ENCODE measurements at places on chromosomes 5 and 9.

- DNase-seq, result no peak
These were observed 696 bp downstream of the CCL28 start for GRCh38 chr5:43411495-43411894.

DNA sequence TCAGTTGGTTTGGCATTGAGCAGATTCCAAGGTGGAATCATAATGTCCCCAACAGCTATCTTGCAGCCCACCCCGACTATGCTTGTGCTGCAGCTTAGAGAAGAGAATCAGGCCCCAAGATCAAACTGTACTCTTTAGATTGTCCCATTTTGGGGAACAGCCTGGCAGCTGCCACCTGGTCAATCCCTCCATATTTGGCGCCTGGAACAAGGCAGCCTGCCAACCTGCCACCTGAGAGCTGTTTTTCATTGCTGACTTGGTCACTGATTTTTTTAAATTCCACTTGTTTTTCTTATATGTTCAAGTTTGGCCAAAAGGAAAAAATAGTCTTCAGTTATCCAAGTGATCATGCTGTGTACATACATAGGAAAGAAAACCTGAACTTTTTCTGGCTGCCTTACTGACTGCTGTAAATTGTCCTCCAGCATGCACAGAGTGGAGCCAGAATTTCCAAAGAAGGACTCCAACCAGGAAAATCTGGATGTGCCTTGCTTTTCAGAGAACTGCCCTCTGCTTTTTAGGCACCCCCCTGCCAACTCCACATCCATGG is 504.2 kb downstream of the ENC1 start:
- DNase-seq, result no peak

DNA sequence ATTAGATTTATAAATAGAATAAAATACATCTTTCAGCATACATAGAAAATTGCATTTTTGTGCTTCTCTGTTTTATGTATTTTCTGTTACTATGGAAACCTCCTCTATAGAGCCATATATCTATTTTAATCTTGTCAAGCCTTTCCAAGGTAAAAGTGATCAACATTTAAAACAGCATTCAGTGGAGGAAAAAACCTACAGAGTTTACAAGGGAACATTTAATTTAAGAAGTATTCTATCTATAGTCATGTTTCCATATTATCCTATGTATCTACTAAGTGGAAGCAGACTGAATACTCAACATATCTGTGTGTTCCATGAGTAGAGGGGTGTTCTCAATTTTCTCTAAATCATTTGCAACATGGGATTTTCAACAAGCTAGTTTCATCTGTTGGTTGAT is 791.4 kb downstream of the CDH18 start:
- no peak for DNase-seq

DNA sequence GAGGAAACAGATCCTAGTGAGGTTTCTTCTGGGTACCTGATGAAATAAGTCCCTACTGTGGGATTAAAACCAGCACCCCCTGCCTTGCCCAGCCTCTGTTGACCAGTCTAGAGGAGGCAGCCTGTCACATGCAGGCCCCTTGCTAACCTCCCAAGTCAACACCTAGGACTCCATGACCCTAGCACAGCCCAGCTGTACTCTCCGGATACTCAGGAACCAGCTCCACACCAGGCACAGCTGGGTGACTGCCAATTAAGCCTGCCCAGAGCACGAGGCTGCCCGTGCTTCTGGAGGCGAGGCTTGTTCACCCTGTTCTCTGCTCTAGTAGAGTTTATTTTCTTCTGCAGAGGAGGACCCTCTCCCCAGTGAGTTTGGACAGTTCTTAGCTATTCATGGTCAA is 92.5 kb downstream of the SNX24 start:
- no peak for DNase-seq

DNA sequence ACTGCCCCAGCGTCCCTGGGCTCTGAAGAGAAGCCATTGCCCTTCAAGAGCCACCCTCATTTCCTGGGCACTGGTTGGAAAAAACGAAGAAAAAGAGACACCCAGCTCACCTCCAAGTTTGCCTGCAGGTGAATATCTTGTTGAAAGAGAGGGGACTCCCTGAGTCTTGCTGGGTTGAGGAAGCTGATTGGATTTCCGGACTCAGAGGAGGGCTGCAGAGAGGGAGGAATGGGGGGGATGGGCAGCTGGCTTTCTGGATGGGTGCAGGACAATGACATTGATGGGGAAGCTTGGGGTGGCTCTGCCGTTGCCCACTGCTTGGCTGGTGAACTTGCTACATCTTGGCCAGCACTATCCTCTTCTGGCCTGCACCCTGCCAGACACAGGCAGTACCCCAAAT is 31.0 kb upstream of the IER5L start:
- no peak for DNase-seq

DNA sequence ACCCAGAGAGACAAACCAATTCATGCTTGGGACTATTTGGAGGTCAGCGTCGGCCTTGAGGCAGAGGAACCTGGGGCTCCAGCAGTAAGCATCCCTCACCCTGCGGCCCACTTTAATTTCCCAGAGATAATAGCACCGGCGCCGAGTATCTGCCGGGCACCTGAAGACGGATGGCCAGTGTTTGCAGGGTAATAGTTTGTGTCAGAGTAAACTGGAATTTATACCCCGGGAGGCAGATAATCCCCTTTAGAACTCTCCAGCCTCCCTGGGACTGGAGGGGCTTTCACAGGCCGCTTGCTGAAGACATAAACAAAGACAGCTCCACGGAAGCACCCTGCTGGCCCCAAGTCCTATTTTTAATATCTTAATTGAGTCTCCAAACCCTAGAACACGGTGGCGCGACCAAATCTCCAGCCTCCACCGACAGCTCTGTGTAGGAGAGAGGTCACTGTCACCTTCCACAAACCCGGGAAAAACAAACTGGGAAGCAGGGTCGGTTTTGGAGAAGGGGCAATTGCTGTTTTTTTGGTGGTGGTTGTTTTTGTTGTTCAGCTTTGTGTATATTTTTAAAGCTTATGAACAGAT is 17.4 kb upstream of the FCN1 start:
- DNase-seq, result no peak

DNA sequence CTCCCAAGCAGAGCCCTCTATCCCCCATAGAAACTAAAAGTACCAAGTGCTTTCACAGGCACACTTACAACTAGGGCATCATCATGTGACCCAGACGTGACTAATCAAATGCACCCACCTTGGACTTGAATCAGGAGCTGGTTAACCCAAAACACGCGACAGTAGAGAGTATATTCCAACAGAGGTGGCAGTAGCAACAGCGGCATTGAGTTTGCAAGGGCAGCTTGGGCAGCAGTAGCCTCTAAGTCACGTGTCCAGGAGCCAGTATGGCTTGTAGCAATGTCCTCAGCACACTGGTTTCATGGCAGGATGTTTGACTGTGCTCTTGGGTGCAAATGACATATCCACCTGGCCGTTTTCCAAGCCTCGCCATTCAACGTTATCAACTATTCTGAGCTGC is 73.4 kb upstream of the DNAH5 start:
- DNase-seq, result no peak

GRCh38 chr5:61970218-61970617 is 335.8 kb upstream of the KIF2A start:
- no peak for DNase-seq

- no peak for DNase-seq
These were observed 39.2 kb downstream of the SHC3 start for GRCh38 chr9:89139455-89139854.

GRCh38 chr9:120397453-120397852 is 182.5 kb downstream of the CDK5RAP2 start:
- no peak for DNase-seq

DNA sequence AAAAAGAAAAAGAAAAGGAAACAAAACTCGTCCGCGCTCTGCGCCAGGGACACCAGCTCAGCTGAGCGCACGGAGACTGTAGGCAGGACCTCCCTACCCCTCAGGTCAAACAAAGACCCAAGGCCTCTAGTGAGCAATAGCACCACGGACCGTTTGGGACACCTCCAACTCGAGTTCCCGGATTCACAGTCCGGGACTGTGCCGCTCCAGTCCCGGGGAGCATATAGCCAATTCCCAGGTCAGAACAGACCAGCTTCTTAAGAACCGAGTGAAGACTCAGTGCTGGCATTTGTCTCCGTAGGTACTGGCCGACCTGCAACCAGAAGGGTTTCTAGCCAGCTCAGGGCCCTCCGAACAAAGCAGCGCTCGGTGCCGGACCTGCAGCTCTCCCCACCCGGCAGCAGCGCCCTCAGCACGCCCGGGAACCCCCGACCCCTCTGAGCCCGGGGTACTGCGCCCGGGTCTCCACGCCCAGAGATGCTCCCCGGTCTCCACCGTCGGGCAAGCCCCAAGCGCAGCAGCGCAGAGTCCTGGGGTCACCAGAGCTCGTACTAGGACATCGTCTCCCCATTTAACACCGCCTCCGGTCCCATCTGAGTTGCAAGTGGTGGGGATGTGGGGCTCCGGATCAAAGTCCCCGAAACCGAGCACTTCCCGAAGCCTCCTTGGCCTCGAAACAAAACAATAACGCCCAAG is 591 bp downstream of the ABCA1 start:
- DNase-seq, result no peak

GRCh38 chr9:103225702-103226646 is 230.8 kb downstream of the CYLC2 start:
- no peak for DNase-seq

- DNase-seq, result no peak
These were observed 90.0 kb downstream of the ARRDC3 start for GRCh38 chr5:91293131-91293530.

DNA sequence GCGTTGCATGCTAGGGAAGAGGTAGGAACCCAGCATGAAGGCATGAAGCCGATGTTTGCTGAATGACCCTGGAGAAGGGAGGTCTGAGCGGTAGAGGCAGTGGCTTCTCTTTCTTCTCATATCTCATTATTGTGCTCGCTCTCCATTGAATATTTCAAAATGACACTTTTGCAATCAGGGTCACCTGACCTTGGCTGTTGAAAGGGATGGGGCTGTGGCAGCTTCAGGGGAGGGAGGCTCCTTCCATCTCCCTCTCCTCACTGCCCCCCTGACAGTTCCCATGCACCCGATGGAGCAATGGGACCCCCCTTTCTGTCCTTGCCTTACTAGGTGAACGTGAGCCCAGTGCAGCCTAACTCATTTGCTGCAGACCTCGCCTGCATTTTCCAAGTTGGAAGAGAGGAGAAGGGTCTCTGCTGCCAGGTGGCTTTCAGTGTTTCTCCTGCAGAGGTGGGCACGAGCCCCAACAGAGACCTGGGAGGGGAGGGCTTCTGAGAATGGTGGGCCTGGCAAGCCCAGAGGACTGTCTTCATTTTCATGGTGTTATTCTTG is 17.9 kb downstream of the STC2 start:
- no peak for DNase-seq

DNA sequence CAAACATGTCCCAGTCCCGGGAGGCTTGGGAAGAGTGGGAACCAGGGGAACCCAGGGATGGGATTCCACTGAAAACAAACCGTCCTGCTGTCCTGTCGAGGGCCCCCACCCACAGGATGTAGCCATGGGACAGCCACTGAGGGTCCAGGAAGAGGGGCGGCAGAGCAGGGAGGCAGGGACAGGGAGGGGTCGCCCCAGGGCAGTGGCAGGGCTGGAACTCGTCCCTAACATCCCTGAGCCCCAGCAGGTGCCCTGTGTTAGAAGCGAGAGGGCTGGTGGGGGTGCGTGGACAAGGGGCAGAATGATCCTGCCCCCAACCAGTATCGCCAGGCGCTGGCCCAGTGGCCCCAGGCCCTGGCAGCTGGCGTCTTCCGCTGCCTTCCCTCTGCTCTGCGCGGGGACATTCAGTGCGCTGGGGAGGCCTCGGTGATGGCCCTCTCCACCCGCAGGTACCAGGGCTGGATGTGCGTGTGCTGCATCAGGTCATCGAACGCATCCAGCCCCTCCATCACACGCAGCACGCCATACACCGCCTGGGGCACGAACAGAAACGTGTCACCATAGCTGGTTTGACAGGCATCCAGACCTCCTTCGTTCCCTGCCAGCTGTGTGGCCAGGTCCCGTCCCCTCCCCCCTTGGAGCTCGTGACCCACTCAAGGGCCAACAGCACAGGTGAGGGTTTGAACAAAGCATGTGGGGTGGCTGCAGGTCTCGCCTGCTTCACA is 6.6 kb downstream of the PTGES2 start:
- DNase-seq, result no peak

- no peak for DNase-seq
These were observed 247.4 kb upstream of the RASA1 start for GRCh38 chr5:87020099-87020934.

DNA sequence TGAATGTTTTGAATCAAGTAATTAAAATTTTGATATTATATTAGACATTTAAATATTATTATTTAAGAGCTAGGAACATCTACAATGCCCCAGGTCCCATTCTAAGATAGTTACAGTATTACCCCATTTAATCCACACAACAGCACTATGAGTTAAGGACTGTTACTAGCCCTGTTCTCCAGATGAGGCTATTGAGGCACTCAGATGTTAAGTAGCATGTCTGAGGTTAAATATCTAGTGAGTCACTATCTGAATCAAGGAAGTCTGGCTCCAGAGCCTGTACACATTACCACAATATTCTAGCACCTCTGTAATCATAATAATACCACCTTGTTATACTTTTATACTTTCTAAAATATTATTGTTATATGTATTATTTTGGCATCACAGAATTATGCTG is 304.6 kb downstream of the PDE4D start:
- DNase-seq, result no peak

- no peak for DNase-seq
These were observed 215.5 kb upstream of the KCNN2 start for GRCh38 chr5:114146398-114146797.

- DNase-seq, result no peak
These were observed 94.5 kb downstream of the F2RL2 start for GRCh38 chr5:76528547-76529331.

- DNase-seq, result no peak
These were observed 608.1 kb downstream of the PDE4D start for GRCh38 chr5:59285300-59286016.

DNA sequence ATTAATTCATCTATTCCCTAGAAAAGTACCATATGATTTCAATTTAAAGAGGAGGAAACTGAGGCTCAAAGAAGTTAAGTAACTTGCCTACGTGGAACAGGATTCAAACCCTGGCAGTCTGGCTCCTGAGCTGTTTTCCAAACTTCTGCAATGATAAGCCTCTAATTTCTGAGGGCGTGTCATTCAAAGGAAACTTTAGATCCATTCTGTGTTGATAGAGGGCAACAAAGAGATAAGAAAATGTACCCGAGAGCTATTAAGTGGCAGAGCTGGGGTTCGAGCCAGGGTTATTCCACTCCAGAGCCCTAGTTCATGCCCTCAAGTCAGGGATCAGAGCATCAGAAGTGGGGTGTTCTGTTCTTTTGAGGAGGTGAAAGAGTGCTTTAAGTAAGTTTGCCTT is 131.4 kb downstream of the ARL15 start:
- no peak for DNase-seq

DNA sequence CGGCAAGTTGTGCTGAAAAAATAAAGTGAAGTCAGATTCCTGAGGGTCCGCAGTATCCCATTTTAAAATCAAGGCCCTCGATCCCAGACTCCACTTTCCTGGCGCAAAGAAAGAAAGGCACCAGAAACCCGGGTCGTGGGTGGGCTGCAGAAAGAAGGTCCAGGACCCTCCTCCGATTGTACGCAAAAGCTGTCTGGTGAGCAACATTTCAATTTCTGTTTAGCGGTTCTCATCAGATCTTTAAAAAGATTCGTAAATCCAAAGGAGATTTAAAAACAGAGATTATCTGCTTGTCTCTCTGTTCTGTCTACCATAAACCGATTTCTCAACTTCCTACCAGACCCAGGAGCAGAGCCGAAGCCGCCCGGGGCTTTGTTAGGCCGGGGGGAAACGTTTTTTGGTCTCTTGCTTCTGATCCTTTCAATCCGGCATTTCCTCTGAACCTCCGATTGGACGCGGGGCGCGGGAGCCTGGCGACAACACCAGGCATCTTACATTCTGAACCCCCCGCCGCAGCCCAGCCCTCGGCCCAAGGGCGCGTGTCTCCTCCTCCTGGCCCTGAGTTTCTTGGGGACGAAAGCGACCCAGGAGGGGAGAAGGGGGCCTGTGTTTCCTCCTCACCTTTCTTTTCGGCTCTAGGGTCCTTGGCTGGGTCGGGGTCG is 746 bp downstream of the NKX2-5 start:
- DNase-seq, result no peak
